Adrenal gland (tissue), 19 donors: ENCODE measurements at places on chromosomes 11 and 22. TPM values are rescaled to one million over a fixed set of nuclear protein-coding genes. Genes with fewer than 3 reads are reported as not detected.
A peak's percentile ranks its signal among the peaks of the same experiment; 100 is the strongest.

The CALCA gene
- not detected for total RNA-seq

The TIMP3 gene
- 248 TPM for total RNA-seq

GRCh38 chr22:37742376-37743171, 45.7 kb downstream of the TRIOBP start:
- peak; percentile 66 for DNase-seq

DNA sequence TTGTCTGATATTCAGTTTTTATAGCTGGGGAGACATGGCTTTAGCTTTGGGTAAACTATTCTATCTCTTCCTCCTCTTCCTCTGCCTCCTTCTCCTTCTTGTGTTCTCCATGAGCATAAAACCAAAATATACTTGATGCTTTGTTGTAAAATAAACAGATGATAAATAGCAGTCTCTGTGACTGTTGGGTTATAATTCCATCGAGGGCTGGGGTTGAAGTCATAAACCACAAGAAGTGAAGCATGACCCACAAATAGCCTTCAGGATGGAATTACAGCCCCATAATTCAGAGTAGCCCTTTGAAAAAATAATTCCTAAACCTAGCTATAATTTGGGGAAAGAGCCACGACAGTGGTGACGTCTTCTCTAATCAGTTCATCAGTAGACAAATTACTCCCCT, 177.7 kb downstream of the SNX19 start:
- no peak for DNase-seq

GRCh38 chr11:132332521-132332920, 962.1 kb downstream of the NTM start:
- no peak for DNase-seq

DNA sequence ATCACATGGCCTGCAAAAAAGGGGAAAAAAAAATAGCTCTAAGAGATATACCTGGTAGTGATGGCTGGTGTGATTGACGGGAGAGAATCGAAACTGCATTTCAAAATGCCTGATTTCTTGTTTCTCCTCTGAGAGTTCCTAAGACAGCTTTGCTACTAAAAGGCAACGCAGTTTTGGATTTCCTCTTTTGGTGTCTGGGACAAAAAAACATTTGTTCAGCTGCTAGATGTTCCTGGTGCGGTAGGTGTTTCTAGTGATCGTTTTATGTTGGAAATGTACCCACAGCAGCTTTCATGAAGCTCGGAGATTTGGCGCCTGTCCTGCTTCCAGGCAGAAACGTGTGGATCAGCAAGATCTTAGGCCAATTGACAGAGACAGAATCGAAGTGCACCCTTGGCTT, 18.1 kb downstream of the P2RX3 start:
- no peak for DNase-seq

The OR4A16 gene
- not detected for total RNA-seq

The ZBTB44 gene
- total RNA-seq, result 59.1 TPM

GRCh38 chr22:49663311-49663711, 164.4 kb downstream of the BRD1 start:
- DNase-seq, result no peak

The SLC6A5 gene
- total RNA-seq, result not detected

- DNase-seq, result no peak
Measured at GRCh38 chr22:46667245-46667623, 47.0 kb downstream of the GRAMD4 start.

DNA sequence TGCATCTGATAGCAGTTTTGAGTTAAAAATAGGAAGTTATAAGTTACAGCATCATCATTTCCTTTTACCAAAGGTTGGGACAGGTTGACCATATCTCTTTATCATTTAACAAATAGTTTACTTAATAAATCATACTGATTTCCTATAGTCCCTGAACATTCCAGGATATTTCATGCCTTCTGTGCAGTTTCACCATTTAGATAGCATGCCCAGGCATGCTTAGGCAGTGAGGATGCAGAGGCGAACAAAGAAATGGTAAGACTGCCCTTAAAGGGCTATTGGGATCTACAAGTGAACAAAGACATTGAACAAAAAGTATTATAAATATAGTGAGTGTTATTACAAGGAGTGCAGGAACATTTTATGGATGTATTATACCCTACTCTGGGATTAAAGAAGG, 96.4 kb downstream of the PRMT3 start:
- no peak for DNase-seq

GRCh38 chr11:126488591-126489370, 133.3 kb downstream of the ST3GAL4 start:
- no peak for DNase-seq

DNA sequence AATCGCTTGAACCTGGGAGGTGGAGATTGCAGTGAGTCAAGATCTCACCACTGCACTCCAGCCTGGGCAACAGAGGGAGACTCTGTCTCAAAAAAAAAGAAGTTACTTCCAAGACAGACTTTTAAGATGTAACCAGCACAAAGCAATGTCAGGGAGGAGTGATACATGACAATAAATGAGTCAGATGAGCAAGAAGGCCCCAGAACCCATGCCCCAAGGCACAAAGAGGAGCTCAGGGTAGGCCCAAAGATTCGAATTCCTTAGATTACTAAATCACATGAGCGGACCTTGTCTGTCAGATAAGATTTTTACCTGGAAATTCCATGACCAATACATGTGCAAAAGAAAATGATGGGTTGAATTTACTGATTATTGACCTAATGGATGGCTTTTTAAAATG, 10.5 kb upstream of the JHY start:
- DNase-seq, result no peak

The FXYD6 gene
- 205 TPM for total RNA-seq

- no peak for DNase-seq
Measured at GRCh38 chr22:39215070-39215396, 29.7 kb downstream of the PDGFB start.

The RFPL3 gene
- not detected for total RNA-seq

GRCh38 chr11:96033599-96033998, 109.7 kb upstream of the MTMR2 start:
- no peak for DNase-seq

GRCh38 chr22:41237707-41238569, 2.8 kb downstream of the CHADL start:
- peak; percentile 58 for DNase-seq

The BLID gene
- 5.9 TPM for total RNA-seq

DNA sequence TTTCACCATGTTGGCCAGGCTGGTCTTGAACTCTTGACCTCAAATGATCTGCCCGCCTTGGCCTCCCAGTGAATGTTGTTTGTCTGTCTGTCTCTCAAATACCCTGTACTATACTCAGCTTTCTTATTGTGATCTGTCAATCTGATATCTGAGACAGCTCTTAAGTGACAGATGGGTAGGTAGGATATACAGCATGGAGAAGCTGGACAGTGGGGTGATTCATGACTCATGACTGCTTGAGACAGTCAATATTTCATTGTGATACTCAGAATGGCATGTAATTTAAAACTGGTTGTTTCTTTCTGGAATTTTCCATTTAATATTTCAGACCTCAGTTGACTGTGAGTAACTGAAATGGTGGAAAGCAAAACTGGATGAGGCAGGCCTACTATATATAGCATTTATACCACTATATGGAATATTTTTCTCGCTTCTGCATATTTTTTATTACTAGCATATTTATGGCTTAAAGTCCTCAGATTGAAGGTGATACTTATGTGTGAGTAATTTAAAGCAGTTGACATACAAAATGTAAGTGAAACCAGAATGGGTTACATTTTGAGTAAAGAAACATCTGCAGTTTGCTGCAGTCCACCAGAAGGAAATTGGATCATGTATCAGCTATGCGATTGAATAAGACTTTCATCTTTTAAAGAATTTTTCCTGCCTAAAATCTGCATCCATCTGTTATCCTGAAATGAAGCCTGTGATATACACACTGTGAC, 22.3 kb downstream of the ARHGAP42 start:
- DNase-seq, result no peak

DNA sequence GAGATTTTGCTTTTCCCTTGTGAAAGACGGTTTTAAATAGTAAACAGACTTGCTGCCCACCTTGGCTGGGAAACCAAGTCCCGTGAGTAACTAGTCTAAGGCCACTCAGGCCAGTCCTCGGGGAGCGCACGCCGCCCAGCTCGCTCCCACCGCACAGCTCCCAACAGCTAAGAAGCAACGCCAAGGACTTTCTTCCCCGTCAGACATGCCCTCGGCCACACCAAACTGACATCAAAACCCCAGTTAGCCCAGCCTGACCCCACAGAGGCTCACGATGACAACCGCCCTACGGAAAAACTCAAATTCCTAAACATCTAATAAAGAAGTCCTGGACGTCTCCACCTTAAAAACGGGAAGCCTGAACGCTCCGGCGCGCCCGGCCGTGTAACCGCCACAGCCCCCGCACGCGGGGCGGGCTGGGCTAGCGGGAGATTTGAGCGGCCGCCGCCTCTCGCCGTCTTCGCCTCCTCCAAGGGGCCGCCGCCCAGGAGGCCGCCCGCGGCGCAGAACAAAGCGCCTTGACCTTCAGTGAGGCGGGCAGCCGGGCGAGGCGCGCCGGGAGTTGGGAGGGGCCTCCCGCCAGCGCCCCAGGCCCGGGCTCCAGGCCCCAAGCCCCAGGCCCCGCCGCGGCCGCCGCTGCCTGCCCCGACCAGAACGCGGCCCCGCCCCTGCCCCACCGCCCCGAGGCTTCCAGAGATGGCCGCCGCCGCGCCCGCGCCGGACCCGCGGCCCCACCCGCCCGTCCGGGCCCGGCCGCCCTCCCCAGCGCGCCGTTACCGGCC, 486 bp downstream of the NAP1L4 start:
- peak; percentile 59 for DNase-seq

The KREMEN1 gene
- 47.9 TPM for total RNA-seq

The B4GALNT4 gene
- not detected for total RNA-seq

GRCh38 chr11:2927851-2928604, 1.2 kb downstream of the PHLDA2 start:
- no peak for DNase-seq

DNA sequence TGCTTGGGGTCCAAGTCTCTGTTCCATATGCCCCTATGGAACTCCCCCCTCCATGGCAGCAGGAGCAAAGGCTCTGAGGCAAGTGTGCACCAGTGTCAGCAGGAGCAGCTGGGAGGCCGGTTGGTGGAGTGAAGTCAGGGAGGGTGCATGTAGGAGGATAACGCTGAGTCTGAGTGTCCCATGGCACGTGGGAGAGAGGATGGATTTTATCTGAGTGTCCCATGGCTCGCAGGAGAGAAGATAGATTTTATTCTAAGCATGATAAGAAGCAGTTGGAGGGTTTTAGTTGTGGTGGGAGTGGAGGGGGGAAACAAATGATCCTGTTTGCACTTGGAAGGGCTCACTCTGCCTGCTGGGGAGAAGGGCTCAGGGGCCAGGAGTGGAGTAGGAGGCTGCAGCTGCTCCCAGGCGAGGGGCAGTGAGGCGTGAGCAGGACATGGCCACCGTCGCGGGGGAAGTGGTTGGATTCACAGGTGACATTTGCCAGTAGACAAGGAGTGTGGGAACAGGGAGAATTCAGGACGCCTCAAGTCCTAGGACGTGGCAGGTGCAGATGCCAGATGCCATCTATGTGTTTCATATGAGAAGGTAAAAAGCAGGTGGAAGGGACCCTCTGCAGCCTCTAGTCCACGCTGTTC, 33.6 kb upstream of the PARVG start:
- DNase-seq, result no peak

The TRIM22 gene
- total RNA-seq, result 27.9 TPM

GRCh38 chr11:43554148-43554473, 126.4 kb upstream of the HSD17B12 start:
- DNase-seq, result no peak

The PTGDR2 gene
- 0.61 TPM for total RNA-seq
